ENCODE measurements at places on chromosomes 1 and 21.

DNA sequence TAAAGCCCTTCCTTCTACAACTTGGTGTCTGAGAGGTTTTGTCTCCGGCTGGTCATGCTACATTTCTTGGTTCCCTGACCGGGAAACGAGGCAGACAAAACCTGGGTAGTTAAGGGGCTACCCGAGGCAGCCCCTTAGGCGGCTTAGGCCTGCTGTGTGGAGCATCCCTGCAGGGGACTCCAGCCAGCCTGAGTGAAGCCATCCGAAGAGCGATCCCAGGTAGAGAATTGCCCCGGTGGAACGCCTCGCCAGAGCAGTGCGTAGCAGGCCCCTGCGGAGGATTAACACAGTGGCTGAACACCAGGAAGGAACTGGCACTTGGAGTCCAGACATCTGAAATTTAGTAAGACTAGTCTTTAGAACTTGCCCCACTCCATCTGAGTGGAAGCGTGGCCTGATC is 21.2 kb upstream of the MYOCOS start:
- no peak for DNase-seq

DNA sequence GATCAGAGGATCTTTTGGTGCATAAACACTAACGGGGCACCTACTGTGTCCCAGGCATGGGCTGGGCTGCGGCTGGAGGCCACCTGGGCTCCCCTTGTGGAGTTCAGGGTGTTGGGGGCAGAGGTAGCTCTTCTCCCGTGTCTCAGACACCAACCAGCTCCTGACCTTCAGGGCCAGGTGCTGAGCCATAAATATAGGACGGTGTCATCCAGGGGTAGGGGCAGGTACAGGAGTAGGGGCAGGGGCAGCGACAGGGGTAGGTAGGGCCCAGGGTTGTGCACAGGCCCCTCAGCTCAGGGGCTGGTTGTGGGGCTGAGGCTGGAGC is 18.0 kb upstream of the LRRC3 start:
- DNase-seq, result no peak

DNA sequence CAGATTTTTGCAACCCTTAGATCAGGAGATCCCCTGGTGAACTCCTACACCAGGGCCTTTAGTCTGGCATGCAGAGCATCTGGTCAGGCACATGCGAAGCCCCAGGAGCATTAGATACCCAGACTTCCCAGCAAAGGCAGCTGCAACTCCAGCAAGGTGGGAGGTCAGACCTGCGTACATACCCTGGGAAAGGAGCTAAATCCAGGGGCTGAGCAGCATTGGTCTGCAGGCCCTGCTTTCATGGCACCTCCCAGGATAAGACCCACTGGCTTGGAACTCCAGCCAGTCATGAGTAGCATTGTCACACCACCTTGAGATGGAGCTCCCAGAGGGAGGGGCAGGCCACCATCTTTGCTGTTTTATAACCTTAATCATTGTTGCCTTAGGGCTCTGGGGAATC is 92.3 kb downstream of the KCNT2 start:
- DNase-seq, result no peak

DNA sequence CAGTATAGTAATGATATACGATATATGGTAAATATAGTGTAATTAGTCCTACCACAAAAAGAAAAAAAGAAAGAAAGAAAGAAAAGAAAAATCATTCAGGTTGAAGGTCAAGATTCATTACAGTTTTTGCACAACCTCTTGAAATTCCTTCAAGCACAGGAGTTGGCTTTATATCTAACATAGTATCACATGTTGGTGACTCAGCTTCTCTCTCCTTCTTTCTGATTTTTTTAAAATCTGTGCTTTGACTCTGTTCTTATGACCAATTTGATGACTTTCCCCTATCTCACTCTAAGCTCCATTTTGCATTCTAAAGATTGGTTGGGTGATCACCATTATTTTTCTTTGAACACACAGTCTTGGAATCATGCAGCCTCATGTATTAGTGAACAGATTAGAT is 148.2 kb upstream of the COL11A1 start:
- DNase-seq, result peak; percentile 70

GRCh38 chr21:33332143-33332542 is 7.4 kb downstream of the IFNAR1 start:
- no peak for DNase-seq

- DNase-seq, result peak; percentile 35
Measured at GRCh38 chr1:52632732-52633290, at the start of gene SHISAL2A. Gene SHISAL2A, plus strand, starts transcription at chr1:52633168. Its CDS starts 326 bp downstream, at chr1:52633494.

DNA sequence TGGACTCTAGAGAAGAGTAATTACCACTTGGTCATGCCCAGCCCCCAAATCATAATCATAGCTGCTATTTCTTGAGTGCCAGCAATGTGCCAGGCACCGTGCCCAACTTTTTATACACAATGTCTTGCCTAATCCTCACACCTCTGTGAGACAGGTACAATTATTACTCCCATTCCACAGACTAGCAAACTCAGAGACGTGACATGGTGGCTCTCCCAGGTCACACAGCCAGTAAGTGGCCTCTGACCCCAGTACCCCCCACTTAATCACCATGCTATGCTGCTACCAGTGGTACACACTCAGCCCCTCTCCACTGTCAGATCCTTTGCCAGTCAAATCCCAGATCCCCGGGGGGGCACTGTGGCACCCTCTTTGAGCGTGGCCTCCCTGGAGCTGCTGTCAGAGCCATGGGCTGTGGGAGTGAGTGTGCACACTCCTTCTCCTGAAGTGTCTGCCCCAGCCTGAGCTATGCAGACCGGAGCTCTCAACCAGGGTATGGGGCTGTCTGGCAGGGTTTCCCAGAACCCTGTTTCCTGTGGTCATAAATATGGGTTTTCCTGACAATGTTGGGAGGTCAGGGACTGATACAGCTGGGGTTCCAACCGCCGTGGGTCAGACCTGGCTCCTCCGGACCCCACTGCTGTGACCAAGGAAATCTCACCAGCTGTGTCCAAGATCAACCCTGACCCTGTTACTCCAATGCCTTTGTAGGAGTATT is 51.8 kb downstream of the LACTBL1 start:
- no peak for DNase-seq

DNA sequence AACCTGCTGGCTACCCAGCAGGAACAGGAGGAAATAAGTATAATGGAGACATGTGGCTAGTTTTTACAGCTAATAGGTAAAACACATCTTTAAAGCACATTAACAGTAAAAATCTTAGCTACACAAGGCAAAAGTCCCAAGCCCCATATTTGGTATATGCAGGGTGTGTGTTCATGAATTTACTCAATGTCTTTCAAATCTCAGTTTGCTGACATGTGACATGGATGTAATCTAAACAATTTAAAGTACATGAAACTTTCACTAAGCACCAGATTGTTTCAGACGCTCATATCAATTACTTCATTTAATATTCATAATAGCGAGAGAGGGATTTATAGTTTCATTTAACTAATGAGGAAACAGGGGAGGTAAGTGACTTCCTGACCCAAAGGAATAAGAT is 3.9 kb downstream of the TACSTD2 start:
- no peak for DNase-seq

DNA sequence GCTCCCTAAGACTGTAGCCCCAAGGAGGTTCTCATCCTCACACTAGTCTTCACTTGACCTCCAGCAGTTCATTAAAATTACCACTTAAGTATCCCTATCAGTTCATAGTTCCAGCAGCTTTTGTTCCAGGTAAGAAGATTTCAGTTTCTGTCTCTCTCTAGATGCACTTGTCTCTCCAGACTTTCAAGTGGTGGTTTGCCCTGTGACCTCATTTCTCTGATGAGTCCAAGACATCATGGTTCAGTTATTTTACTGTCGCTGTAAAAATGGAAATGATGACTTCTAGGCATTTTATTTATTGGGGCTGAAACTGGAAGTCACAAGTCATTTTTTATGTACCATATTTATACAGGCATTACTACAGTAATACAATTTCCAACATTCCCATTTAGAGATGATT is 17.9 kb upstream of the RGS18 start:
- DNase-seq, result no peak

DNA sequence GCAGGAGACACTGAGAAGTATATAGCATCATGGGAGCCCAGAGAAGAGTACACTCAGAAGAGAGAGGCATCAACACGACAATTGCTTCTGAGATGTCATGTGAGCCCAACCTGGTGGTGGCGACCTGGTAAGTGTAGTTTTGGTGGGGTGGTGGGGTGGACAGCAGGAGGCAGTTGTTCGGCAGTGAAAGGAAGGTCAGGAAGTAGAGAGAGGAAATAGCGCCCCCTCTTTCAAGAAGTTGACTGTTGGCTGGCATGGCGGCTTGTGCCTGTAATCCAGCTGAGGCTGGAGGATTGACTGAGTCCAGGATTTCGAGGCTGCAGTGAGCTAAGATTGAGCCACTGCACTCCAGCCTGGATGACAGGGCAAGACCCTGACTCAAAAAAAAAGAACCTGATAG is 12.6 kb downstream of the RSPO1 start:
- no peak for DNase-seq

- DNase-seq, result no peak
Measured at GRCh38 chr1:34865573-34865972, 6.0 kb upstream of the SMIM12 start.

GRCh38 chr1:59150577-59151386 is 146.1 kb upstream of the FGGY start:
- peak; percentile 99 for DNase-seq

DNA sequence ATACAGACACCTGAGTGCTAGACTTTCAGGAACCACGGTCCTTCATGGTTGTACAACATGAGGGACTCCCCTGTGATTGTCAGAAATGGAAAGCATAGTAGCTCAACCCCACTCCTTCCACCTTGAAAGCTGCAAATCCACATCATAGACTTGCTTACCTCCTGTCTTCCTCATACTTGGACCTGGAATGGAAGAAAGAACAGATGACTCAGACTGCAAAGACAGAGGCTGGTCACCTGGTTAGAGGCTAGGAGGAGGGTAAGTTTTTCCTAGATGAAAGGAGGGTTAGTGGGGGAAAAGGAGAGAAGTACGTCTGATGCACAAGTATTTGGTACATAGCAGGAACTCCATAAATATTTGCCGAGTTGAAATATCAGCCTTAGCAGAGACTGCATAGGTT is 37.2 kb downstream of the LRRC71 start:
- DNase-seq, result no peak

- peak; percentile 66 for DNase-seq
Measured at GRCh38 chr1:156498432-156499193, 2.0 kb downstream of the MEF2D start.

All from GM23248 (cell line).